ENCODE measurements at places on chromosomes 5 and 9. TPM values are rescaled to one million over a fixed set of nuclear protein-coding genes. Genes with fewer than 3 reads are reported as not detected.

Gene RASGEF1C
- total RNA-seq = not detected

Gene DHFR
- 53.2 TPM for total RNA-seq

Gene GPR150
- total RNA-seq = 1.9 TPM

Gene HRH2
- total RNA-seq = not detected

Gene MPDZ
- total RNA-seq = 32.8 TPM

Gene SPATA9
- total RNA-seq = 0.39 TPM

Measured in mammary microvascular endothelial cell (primary cell).